ENCODE measurements at places on chromosomes 5 and 9. TPM values are rescaled to one million over a fixed set of nuclear protein-coding genes. Genes with fewer than 3 reads are reported as not detected.

DNA sequence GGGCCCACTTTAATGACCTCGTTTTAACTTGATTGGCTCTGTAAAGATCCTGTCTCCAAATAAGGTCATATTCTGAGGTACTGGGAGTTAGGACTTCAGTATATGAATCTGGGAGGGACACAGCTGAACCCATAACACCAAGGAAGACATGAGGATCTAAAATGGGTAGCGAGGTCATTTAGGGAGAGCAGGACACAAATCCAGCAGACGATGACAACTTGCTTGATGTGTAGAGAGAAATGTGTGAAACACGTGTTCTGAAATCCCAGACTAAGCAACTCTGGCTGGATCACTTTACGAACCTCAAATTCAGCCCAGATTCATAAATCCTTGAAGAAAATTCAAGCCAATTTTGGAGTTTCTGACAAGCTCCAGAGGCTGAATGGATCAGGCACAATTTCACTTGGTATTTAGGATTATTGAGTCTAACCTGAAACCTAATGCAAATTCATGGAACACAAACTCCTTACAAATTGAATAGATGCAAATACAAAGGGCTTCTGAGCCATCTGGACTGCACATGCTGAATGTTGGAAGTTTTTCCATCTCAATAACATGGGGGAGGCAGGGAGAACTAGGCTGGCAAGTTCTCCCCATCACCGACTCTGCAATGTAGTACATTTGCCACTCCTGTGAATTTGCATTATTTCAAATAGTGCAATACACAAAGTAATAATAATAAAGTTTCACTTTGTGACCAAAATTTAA, 74.0 kb upstream of the SLC30A5 start:
- DNase-seq = no peak
- H3K4me1 ChIP-seq = no peaks in the 10 kb centered on the region
- H3K4me3 ChIP-seq = no peak overlapping the region
- H3K27me3 ChIP-seq = no peaks in the 10 kb centered on the region
- no peak overlapping the region for H3K27ac ChIP-seq
- H3K36me3 ChIP-seq = no peaks in the 10 kb centered on the region

DNA sequence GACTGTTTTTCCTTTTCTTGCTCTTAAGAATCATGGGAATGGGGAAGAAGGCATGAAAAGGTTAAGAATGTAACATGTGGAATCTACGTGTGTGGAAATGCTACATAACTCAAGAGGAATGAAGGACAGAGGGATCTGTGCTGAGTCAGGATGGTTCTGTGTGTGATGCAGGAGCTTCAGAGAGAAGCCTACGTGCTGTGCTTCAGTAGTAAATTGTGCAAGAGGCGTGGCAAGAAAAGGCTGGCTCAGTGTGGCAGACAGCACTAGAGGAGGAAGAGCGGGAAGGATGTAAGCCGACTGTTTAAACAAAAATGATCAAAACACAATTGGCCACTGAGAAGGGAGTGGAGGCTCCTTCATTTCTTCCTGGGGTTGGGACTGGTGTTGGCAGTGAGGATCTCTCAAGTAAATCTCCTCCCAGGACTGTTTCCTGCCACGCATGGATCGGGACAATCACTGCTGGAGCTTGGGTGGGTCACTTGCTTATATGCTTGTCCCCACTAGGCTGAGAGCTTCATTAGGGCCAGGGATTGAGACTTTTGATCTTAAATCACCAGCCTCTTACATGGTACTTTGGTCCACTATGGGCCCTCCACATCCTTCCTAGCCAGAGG, 59.4 kb upstream of the BASP1 start:
- H3K36me3 ChIP-seq = no peaks in the 10 kb centered on the region
- no peak for DNase-seq
- H3K4me1 ChIP-seq = no peaks in the 10 kb centered on the region
- no peaks in the 10 kb centered on the region for H3K27me3 ChIP-seq

DNA sequence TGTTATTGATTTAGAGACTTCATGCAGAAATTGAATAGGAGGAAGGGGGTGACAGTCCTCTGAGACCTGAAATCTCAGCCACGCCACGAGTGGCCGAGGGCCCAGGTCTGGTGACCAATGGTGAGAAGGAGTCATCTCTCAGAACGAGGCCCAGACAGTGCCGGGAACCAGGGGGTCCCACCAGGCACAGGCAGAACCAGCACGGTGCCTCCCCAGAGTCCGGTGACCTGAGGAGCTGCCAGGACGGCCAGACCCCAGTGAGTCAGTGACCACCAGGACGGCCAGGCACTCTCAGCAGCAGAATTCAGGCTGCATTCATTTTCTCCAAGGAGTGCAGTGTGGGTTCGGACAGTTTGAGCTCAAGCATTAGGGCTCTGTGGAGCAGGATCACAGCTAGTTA, 43.8 kb upstream of the NKD2 start:
- H3K4me1 ChIP-seq = peaks cover 7% of the 10 kb centered on the region
- no peaks in the 10 kb centered on the region for H3K27me3 ChIP-seq
- H3K36me3 ChIP-seq = no peaks in the 10 kb centered on the region
- DNase-seq = no peak
- no peak overlapping the region for H3K4me3 ChIP-seq

The PRR16 gene
- 0.68 TPM for total RNA-seq

The KCNV2 gene
- 8.4 TPM for total RNA-seq

GRCh38 chr5:82662340-82662739, 384.2 kb upstream of the RPS23 start:
- H3K27me3 ChIP-seq = no peaks in the 10 kb centered on the region
- H3K36me3 ChIP-seq = no peaks in the 10 kb centered on the region
- DNase-seq = no peak
- H3K4me3 ChIP-seq = no peak overlapping the region

DNA sequence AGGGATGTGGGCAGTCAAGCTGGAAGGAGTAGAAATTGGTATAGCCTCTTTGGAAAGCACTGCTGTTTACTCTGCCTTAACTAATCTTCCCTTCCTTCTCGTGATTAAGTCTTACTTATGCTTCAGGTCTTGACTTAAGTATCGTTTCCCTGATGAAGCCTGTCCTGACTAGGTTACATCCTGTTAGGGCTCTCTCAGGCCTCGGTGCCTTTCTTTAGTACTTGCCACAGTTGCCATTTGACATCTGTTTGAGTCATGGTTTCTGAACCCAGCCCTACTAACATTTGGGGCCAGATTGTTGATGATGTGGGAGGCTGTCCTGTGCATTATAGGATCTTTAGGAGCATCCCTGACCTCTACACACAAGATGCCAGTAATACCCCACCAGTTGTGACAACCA, 94.4 kb downstream of the GAPVD1 start:
- DNase-seq = no peak
- no peak overlapping the region for H3K4me3 ChIP-seq
- no peaks in the 10 kb centered on the region for H3K27me3 ChIP-seq
- H3K27ac ChIP-seq = no peak overlapping the region

DNA sequence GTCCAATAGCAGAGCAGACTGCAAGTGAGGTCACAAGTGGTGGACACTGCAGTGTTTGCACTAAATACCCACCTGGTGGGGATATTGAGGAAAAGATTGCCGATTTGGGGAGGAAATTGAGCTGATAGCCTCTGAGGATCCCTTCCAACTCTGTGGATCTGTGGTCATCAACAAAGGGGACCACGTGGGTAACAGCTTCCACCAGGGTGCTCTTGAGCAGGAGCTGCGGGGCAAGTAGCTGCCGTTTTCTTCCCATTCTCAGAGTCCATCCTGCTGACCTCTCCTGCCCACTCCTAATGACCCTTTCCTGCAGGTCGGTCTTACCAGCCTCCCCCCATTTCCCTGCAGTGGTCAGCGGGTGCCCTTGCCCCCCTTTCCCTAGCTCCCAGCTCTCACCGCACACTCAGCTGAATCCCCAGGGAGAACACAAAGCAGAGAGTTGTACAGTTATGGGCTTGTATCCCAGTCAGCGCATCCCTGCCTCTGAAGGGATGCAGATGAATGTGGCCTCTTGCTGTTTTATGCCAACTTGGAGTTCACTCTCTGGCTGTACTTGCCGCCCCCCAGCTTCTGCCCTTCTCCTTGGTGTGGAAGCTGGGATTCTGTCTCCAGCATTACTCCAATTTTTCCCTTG, 18.0 kb downstream of the DAPK1 start:
- H3K36me3 ChIP-seq = no peaks in the 10 kb centered on the region
- DNase-seq = no peak
- no peaks in the 10 kb centered on the region for H3K27me3 ChIP-seq
- peaks cover 6% of the 10 kb centered on the region for H3K4me1 ChIP-seq
- no peak overlapping the region for H3K27ac ChIP-seq
- no peak overlapping the region for H3K4me3 ChIP-seq

DNA sequence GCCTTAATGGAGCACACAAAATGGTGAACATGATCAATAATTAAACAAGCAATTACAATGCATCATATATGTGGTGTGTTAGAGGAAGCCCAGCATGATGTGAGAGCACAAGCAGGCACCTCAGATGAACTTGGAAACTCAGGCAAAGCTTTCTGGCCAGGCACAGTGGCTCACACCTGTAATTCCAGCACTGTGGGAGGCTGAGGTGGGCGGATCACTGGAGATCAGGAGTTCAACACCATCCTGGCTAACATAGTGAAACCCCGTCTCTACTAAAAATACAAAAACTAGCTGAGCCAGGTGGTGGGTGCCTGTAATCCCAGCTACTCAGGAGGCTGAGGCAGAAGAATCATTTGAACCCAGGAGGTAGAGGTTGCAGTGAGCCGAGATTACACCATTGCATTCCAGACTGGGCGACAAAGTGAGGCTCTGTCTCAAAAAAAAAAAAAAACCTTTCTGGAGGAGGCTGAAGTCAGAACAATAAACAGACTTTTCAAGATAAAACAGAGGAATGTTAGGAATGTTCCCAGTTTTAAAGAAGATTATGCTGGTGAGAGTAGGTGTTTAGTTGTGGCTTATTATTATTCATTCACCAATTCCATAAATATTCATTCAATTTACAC, 159.4 kb downstream of the CEMIP2 start:
- H3K4me3 ChIP-seq = no peak overlapping the region
- H3K27ac ChIP-seq = no peak overlapping the region

The CTXN3 gene
- total RNA-seq = not detected

- no peak for DNase-seq
- no peak overlapping the region for H3K27ac ChIP-seq
- H3K27me3 ChIP-seq = no peaks in the 10 kb centered on the region
- no peaks in the 10 kb centered on the region for H3K36me3 ChIP-seq
- H3K4me3 ChIP-seq = no peak overlapping the region
Observed at GRCh38 chr5:180525399-180525798, 31.2 kb downstream of the CNOT6 start.

GRCh38 chr9:77276799-77277198, 99.5 kb downstream of the VPS13A start:
- no peaks in the 10 kb centered on the region for H3K27me3 ChIP-seq
- H3K36me3 ChIP-seq = no peaks in the 10 kb centered on the region
- H3K4me1 ChIP-seq = no peaks in the 10 kb centered on the region

The LIX1 gene
- not detected for total RNA-seq

- H3K4me1 ChIP-seq = no peaks in the 10 kb centered on the region
- no peaks in the 10 kb centered on the region for H3K36me3 ChIP-seq
- H3K4me3 ChIP-seq = no peak overlapping the region
- no peaks in the 10 kb centered on the region for H3K27me3 ChIP-seq
Observed at GRCh38 chr5:89929173-89929572, 480.4 kb downstream of the CETN3 start.

DNA sequence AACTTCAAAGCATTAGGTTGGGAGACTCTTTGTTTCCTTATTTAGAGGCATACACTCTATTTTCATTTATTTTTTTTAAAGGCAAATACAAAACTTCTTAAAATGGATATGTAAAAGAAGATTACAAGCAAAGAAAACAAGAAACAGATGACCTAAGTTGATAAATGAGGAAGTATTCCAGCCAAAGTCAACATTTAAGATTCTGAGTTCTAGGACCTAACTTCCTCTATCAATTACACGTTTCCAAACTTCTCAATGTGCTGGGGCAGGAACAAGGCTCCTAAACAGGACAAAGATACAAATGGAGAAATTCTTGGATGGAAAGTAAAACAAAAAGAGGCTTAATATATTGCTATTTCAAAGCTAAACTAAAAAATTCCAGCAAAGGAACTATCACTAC, 89.5 kb downstream of the TLE1 start:
- no peak for DNase-seq
- H3K27me3 ChIP-seq = no peaks in the 10 kb centered on the region
- peaks cover 5% of the 10 kb centered on the region for H3K4me1 ChIP-seq
- H3K36me3 ChIP-seq = no peaks in the 10 kb centered on the region
- no peak overlapping the region for H3K4me3 ChIP-seq
- peak overlapping the region; percentile 43 for H3K27ac ChIP-seq

The FOXE1 gene
- total RNA-seq = 1.1 TPM

GRCh38 chr9:9764821-9765220, 848.0 kb downstream of the PTPRD start:
- no peaks in the 10 kb centered on the region for H3K36me3 ChIP-seq
- no peaks in the 10 kb centered on the region for H3K27me3 ChIP-seq
- H3K4me1 ChIP-seq = no peaks in the 10 kb centered on the region
- H3K4me3 ChIP-seq = no peak overlapping the region

The IFNA13 gene
- 0.63 TPM for total RNA-seq

The INSYN2B gene
- total RNA-seq = 0.37 TPM

The GABRA1 gene
- total RNA-seq = not detected

DNA sequence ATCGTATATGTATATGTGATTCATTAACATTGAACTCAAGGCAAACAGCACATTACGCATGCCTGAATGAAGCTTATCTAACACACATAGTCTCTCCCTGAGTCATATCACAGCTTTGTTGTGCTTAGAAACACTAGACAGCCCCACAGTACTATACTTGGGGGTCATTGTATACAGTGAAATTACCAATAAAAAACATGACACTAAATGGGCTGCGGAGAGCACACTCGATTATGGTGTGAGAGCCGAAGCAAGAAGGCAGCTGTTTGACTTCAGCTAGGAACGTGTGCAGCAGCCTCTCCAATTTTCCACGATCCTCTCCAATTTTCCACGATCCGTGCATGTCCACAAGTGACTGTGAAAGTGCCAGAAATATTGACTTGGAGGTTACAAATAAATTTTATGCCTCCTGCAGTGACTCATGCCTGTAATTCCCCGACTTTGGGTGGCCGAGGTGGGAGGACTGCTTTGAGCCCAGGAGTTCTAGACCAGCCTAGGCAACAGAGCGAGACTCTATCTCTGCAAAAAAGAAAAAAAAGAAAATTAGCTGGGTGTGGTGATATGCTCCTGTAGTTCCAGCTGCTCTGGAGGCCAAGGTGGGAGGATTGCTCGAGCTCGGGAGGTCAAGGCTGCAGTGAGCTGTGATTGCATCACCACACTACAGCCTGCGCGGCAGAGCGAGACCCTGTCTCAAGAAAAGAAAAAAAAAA, 102.4 kb downstream of the DAPK1 start:
- DNase-seq = peak; percentile 63
- no peak overlapping the region for H3K4me3 ChIP-seq
- H3K36me3 ChIP-seq = no peaks in the 10 kb centered on the region
- no peak overlapping the region for H3K27ac ChIP-seq
- no peaks in the 10 kb centered on the region for H3K27me3 ChIP-seq

Measured in testis (tissue), 5 donors.